ENCODE measurements at places on chromosomes 3 and 15.

- DNase-seq, result no peak
Observed at GRCh38 chr3:22746221-22746620, 456.9 kb upstream of the UBE2E2 start.

DNA sequence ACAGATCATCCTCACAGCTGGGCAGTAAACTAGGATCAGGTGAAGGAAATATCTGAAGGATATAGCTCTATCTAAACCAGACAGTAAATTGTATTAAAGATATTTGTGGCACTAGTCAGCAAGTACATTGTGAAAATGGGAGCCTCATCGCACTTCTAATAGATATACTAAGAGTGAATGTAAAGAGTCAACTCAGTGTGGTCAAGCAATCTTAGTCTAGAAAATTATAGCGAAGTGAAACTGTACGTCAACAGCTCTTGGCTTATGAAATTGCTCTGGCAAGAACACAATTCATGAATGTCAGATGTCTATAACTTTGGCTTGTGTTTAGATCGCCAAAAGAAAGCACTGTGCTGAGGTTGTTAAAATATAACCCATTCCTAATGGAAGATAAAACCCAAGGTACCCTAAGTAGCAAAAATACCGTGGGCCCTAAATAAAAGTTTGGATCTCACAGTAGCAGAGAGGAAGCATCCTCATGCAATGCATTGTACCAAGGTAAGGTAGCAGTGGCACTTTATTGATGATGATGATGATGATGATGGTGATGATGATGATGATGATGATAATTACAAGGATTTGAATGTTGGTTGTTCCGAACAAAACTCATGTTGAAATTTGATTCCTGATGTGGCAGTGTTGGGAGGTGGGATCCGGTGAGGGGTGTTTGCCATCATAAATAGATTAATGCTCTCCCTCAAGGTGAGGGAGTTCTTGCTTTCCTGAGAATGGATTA is 228.5 kb downstream of the UNC13C start:
- no peak for DNase-seq

- DNase-seq, result no peak
Observed at GRCh38 chr15:58486062-58486461, 54.3 kb downstream of the LIPC start.

DNA sequence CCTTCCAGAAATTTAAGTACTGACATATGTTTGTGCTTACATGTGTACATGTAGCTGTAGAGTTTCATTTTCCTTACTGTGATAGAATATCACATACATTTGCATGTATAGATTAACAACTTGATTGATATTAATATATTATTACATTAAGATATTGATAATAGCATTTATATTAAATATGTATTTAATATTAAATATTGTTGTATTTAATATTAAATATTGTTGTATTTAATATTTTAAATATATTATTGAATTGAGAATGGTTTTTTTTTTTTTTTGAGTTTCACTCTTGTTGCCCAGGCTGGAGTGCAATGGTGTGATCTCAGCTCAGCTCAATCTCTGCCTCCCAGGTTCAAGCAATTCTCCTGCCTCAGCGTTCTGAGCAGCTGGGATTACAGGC is 76.5 kb downstream of the MYH15 start:
- DNase-seq, result no peak

DNA sequence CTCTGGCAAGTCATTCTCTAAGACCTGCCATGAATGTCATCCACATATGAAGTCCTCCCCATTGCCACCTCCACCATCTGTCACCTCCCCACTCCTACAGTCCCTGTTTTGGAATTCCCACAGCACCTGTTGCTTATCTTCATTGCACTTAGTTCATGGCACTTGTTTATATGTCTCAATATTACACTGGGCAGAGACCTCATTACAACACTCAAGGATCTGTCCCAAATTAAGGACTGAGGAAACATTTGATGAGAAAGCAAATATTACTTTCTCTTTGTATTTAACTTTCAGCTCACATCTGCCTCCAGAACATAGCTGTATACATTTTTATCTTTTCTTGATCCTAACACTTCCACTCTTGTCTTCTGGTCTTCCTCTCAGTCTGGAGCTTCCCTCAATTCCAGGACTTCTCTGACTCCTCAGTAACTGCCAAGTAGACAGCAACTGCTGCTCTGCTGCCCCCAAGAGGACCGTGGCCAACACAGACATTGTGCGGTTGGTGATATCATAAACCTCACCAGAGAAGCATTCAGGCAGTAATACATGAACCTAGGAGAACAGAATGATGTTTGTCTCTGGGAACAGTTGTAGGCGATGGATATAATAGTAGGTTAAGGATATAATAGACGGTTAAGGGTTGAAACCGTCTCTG is 45.0 kb upstream of the FGF12 start:
- no peak for DNase-seq

- DNase-seq, result no peak
Observed at GRCh38 chr3:37241880-37242279, 67.5 kb upstream of the LRRFIP2 start.

DNA sequence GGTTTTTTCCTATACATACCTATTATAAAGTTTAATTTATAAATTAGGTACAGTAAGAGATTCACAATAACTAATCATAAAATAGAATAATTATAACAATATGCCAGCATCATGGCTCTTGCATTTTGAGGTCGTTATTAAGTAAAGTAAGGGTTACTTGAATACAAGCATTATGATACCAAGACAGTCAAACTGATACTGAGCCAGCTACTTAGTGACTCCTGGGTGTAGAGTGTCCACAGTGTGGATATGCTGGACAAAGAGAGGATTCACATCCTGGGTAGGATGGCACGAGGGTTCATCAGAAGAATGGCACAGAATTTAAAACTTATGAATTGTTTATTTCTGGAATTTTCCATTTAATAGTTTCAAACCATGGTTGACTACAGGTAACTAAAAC is 157.2 kb upstream of the IL12A start:
- no peak for DNase-seq

GRCh38 chr3:143998266-143998665 is 26.6 kb downstream of the DIPK2A start:
- no peak for DNase-seq

GRCh38 chr15:41001524-41002214 is 48.4 kb downstream of the CHAC1 start:
- DNase-seq, result no peak

- no peak for DNase-seq
Observed at GRCh38 chr3:189898559-189899153, 222.0 kb downstream of the P3H2 start.

DNA sequence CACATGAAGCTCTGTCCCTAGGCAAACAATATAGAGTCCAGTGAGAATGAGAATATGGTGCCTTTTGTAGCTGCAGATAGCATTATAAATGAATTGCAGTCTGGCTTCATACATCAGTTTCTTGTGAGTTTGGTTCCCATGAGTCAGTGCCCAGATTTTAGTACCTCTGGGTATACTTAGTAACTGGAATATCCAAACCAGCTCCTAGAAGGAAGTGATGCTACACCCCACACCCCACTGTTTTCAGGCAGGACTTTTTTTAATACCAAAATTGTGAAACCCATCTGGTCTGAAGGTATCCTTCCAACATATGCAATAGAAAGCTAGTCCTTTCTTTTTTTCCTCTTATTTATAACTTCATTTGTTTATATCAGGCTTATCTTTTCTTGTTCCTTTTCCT is 42.1 kb upstream of the FOXP1 start:
- DNase-seq, result no peak

- no peak for DNase-seq
Observed at GRCh38 chr3:78762121-78762520, 1005.7 kb downstream of the ROBO1 start.
